ENCODE measurements at places on chromosomes 11 and 22.

GRCh38 chr22:49091451-49091850 is 736.2 kb downstream of the BRD1 start:
- DNase-seq: peak; percentile 51

DNA sequence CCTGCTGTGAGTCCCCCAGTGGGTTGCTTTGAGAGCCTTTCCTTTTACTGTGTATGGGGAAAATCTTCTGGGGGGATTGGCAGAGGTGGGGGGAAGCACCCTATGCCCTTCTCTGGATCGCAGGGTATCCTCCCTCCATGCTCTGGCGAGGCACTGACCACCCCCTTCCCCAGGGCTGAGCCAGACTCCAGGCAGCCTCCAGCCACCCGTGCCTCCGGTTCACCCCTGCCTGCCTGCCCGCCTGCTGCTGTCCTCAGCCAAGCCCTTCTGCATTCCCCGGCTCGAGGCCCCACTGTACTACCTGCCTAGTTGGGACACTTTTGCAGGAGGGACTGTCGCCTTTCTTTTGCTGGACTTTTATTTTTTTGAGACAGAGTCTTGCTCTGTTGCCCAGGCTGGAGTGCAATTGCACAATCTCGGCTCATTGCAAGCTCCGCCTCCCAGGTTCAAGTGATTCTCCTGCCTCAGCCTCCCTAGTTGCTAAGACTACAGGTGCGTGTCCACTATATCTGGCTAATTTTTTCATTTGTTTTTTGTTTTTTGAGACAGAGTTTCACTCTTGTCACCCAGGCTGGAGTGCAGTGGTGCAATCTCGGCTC is 23.8 kb upstream of the TP53I11 start:
- DNase-seq: no peak

DNA sequence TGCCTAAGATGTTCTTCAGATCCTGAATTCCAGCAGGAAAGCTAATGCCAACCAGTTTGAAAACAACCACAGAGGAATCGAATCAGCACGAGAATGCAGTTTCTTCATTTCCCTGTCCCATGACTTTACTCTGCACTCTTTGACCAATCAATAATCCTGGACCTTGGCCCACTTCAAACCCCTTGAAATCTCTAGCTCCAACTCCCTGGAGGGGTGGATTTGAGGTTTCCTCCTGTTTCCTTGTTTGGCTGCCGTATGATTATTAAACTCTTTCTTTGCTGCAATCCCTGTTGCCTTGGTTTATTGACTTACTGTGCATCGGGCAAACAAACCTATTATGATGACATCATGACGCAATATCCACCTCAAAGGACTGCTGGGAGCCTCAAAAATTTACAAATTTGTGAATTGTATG is 109.3 kb downstream of the FBXO7 start:
- no peak for DNase-seq

- DNase-seq: no peak
These were observed 40.0 kb downstream of the AMBRA1 start for GRCh38 chr11:46553814-46554212.

DNA sequence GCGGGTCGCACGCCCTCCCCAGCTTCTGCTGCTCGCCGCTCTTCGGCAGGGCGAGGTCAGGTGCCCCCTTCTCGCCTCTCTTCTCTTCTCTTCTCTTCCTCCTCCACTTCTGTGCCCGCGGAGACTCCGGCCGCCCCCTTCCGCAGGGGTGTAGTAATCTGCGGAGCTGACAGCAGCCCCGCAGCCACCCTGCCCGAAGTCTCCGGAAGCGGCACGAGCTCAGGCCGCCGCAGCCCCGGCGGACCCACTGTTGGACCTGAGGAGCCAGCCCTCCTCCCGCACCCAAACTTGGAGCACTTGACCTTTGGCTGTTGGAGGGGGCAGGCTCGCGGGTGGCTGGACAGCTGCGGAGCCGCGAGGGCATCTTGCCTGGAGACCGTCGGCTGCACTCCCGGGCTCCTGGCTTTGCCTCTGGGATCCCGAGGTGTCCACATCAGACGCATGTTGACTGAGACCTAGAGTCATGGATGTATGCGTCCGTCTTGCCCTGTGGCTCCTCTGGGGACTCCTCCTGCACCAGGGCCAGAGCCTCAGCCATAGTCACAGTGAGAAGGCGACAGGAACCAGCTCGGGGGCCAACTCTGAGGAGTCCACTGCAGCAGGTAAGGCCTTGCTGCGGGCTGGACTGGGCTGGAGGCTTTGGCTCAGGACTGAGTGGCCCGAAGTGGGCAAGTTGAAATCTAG is 486 bp downstream of the STIM1 start:
- peak; percentile 78 for DNase-seq

DNA sequence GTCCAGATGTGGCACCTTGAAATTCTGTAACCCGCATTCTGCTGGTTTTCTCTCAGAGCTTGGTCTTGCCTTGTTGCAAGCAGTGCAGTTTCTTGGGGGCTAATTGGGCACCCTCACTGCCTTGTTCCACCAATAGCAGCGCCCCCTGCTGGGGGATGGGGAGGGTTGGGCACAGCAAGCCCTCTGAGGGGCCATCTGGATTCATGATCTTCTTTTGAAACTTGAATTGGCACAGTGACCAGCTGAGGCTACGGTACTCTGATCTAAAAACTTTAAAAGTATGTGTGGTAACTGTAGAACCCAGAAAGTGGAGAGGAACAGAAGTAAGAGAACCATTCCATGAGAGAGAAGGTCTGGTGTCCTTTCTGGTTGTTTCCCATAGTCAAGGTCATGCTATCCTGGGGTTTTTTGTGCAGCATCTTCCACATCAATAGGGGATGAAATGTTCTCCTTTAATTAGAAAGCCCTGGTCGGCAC is 64.2 kb downstream of the MED15 start:
- DNase-seq: no peak

GRCh38 chr22:32501836-32502752 is 27.5 kb downstream of the FBXO7 start:
- DNase-seq: no peak

- DNase-seq: no peak
These were observed 141.3 kb downstream of the ATG16L2 start for GRCh38 chr11:72955466-72955865.

GRCh38 chr22:17109113-17109865 is 11.9 kb downstream of the TMEM121B start:
- no peak for DNase-seq

GRCh38 chr22:27110665-27111451 is 453.5 kb downstream of the MIAT start:
- no peak for DNase-seq

DNA sequence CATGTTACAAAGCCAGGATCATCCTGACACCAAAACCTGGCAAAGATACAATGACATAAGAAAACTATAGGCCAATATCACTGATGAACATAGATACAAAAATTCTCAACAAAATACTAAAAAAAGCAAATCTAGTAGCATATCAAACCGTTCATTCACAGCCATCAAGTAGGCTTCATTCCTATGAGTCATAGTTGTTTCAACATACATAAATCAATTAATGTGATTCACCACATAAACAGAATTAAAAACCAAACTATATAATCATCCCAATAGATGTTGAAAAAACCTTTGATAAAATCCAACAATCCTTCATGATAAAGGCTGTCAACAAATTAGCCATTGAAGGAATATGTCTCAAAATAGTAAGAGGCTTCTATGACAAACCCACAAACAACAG is 1007.2 kb upstream of the RAG2 start:
- no peak for DNase-seq

DNA sequence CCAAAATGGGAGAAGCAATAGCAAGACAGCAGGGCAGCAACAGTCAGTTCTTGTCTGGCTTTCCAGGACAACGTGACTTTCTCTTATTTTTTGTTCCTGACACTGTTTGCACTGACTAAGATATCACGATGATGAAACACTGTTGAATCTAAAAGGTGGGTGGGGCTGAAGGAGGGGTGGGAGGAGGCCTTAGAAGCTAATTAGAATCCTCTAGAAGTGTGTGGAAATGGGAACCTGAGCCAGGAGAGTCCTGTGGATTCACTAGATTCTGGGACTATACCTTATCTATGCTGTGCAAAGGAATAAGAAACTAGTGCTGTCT is 300.3 kb downstream of the ST3GAL4 start:
- no peak for DNase-seq

- peak; percentile 40 for DNase-seq
These were observed 16.6 kb upstream of the SPTBN2 start for GRCh38 chr11:66745356-66746235.

- no peak for DNase-seq
These were observed 2.1 kb upstream of the DGKZ start for GRCh38 chr11:46345131-46345597.

GRCh38 chr22:46437671-46438440 is 99.6 kb downstream of the CELSR1 start:
- no peak for DNase-seq

DNA sequence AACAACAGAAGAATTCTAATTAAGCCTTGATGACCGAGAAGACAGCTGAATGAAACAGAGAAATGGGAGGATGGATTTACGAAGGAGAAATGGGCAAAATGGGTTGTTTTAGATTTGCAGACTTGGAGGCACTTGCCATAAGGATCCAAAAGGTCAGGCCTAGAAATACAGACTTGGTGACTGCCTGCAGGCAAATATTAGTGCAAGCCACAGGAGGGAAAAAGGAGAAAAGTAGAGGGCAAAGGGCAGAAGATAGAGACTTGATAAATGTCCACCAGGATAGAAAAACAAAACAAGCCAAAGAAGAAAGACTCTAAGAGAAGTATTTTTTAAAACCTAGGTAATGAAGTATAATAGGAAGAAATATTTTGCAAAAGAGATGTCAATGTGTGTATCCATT is 13.1 kb downstream of the CCDC34 start:
- DNase-seq: no peak

GRCh38 chr11:93160156-93160555 is 37.6 kb downstream of the SLC36A4 start:
- DNase-seq: no peak
